ENCODE measurements at places on chromosomes 12 and 14.

DNA sequence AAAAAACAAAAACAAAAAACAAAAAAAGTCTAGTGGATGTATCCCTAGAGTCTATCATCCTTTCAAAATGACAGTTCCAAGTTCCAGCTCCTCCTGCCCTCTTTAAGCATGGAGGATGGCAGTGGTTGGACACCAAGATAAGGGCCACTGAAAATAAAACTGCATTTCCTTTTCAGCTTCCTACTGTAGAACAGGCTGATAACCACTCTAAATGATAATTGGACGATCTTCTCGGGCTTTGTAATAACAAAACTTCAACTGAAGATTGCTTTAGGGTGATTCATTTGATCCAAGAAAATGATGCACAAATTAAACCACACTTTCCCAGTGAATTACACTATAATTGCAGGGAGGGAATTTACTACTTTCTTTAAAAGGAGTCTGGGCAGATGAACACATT, 42.2 kb upstream of the CRACR2A start:
- H3K36me3 ChIP-seq = peaks cover 13% of the 10 kb centered on the region
- H3K27me3 ChIP-seq = no peaks in the 10 kb centered on the region
- no peak for DNase-seq
- no peak overlapping the region for H3K4me3 ChIP-seq
- peaks cover 34% of the 10 kb centered on the region for H3K4me1 ChIP-seq
- no peak overlapping the region for H3K27ac ChIP-seq

DNA sequence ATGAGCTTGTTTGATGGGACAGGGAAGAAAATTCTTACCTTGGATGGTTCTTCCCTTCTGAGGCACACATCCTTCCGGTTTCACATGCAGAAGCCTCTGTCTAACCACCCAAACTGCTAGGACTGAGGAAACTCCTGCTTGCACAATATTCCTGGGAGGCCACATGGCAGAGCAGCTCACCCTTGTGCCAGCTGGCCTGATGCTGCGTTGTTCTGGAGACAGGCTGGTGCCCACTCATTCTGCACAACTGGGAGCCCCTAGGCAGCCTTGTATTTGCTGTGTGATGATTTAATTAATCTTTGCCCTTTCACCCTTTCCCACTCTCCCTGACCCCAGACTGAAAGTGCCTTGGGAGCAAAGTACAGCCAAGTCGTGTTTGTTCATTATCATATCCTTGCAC, 130.8 kb downstream of the RTN1 start:
- H3K27me3 ChIP-seq = no peaks in the 10 kb centered on the region
- no peaks in the 10 kb centered on the region for H3K36me3 ChIP-seq
- H3K27ac ChIP-seq = no peak overlapping the region
- DNase-seq = no peak

DNA sequence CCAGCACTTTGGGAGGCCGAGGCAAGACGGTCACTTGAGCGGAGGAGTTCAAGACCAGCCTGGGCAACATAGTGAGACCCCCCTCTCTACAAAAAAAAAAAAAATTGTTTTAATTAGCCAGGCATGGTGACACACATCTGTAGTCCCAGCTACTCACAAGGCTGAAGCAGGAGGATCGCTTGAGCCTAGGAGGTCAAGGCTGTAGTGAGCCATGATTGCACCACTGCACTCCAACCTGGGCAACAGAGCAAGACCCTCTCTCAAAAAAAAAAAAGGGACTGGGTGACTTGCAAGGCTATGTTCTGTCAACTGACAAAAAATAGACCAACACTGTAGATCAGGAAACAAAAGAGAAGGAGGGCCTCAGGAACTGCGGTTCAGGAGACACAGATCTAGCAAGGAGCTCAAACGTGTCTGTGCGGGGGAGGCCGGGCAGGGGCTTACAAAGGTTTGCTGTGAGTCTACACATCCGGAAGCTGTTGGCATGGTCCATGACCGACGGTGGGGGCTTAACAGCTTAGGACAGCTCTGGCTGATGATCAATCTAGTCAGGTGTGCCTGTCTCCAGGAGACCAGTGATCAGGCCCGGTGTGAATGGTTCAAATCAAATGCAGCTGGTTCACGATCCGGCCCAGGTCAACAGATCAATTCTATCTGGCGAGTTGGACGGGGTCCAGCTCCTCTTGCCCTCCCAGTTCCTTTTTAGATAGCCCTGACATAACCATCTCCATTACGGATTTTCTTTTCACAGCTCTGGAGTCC, 31.7 kb upstream of the INF2 start:
- peaks cover 16% of the 10 kb centered on the region for H3K36me3 ChIP-seq
- H3K4me3 ChIP-seq = no peak overlapping the region
- no peak overlapping the region for H3K27ac ChIP-seq
- H3K4me1 ChIP-seq = peaks cover 10% of the 10 kb centered on the region

DNA sequence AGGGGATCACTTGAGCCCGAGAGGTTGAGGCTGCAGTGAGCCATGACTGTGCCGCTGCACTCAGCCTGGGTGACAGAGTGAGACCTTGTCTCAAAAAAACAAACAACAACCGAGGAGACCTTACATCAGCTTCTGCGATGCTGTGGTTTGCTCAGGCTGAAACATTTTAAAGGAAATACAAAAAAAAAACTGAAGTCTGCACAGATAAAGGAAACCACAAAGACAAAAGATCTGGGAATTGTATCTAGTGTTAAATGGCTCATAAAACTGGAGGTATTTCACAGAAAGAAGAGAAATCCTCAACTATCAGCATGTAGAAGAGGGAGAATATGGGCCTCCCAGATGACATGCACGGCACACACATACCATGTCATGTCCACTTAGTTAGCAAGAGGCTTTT, 60.3 kb upstream of the VPS33A start:
- H3K27me3 ChIP-seq = no peaks in the 10 kb centered on the region
- H3K36me3 ChIP-seq = peaks cover 4% of the 10 kb centered on the region
- DNase-seq = no peak

GRCh38 chr14:23347406-23348296, 5.0 kb downstream of the SLC22A17 start:
- H3K27ac ChIP-seq = no peak overlapping the region
- H3K4me1 ChIP-seq = peaks cover 17% of the 10 kb centered on the region
- H3K27me3 ChIP-seq = peaks cover 22% of the 10 kb centered on the region
- H3K36me3 ChIP-seq = peaks cover 10% of the 10 kb centered on the region
- no peak overlapping the region for H3K4me3 ChIP-seq

DNA sequence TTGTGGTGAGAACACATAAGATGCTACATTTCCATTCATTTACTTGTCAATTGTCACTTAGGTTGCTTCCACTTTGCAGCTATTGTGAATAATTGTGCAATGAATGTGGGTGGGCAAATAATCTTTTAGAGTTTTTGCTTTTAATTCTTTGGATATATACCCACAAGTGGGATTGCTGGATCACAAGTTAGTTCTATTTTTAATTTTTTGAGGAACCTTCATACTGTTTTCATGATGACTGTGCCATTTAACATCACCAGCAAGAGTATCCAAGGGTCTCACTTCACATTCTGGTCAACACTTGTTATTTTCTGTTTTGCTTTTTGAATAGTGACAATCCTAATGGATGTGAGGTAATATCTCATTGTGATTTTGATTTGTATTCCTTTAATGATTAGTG, 10.5 kb downstream of the CLEC6A start:
- no peak for DNase-seq
- H3K4me1 ChIP-seq = peaks cover 13% of the 10 kb centered on the region
- no peaks in the 10 kb centered on the region for H3K27me3 ChIP-seq
- H3K4me3 ChIP-seq = no peak overlapping the region
